Type B pancreatic cell (in vitro differentiated cells): ENCODE measurements at places on chromosomes 3 and 15. TPM values are rescaled to one million over a fixed set of nuclear protein-coding genes. Genes with fewer than 3 reads are reported as not detected.

Gene CHP1
- total RNA-seq, result 89.6 and 114 TPM in 2 replicates

Gene CYP1A2
- total RNA-seq, result 1.6 TPM in 1 of 2 replicates, not detected in the other

Gene TMC3
- total RNA-seq, result 0.07 and 0.10 TPM in 2 replicates

Gene GOLGA6D
- 0.19 TPM in 1 of 2 replicates, not detected in the other for total RNA-seq

Gene HTR3C
- not detected in 2 replicates for total RNA-seq

Gene CLEC3B
- total RNA-seq, result 0.43 and 1.2 TPM in 2 replicates

Gene MASP1
- 1.6 and 1.7 TPM in 2 replicates for total RNA-seq

GRCh38 chr3:106242781-106243180 lies 374.0 kb upstream of the CBLB start:
- no peak overlapping the region for H3K27ac ChIP-seq
- no peaks in the 10 kb centered on the region for H3K36me3 ChIP-seq
- H3K4me1 ChIP-seq, result peaks cover 9% of the 10 kb centered on the region
- no peak for DNase-seq
- H3K4me3 ChIP-seq, result no peak overlapping the region

DNA sequence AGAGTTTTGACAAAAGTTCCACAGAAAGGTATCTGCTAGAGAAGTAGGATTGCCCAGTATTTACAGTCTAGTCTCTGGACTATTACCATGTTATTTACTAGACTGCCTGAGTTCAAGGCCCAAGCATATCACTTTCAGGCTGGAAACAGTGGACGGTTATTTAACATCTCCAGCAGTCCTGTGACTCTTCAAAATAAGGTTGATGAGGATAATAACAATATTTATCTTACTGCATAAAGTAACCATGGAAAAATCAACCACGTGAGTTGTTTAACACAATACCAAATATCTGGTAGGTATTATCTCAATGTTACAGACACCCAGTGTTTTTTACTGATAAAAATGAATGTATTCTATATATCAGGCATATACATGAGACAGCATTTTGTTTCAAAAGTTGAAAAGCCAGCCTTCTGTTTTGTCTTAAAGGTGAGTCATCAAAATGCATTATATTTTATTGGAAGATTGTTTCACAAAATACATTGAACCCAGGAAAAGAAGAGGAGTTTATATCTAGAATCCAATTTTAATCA lies 535.8 kb downstream of the TBL1XR1 start:
- H3K4me1 ChIP-seq, result peaks cover 17% of the 10 kb centered on the region
- no peaks in the 10 kb centered on the region for H3K27me3 ChIP-seq
- no peak for DNase-seq
- no peaks in the 10 kb centered on the region for H3K36me3 ChIP-seq
- no peak overlapping the region for H3K4me3 ChIP-seq
- no peak overlapping the region for H3K27ac ChIP-seq

- H3K27me3 ChIP-seq, result no peaks in the 10 kb centered on the region
- no peak overlapping the region for H3K27ac ChIP-seq
- peaks cover 4% of the 10 kb centered on the region for H3K4me1 ChIP-seq
Measured at GRCh38 chr3:149881879-149882278, 68.9 kb downstream of the RNF13 start.

GRCh38 chr15:98484914-98485313 lies 163.4 kb upstream of the IGF1R start:
- no peaks in the 10 kb centered on the region for H3K36me3 ChIP-seq
- no peak overlapping the region for H3K27ac ChIP-seq
- peaks cover 16% of the 10 kb centered on the region for H3K4me1 ChIP-seq
- DNase-seq, result no peak
- H3K4me3 ChIP-seq, result no peak overlapping the region

- peaks cover 12% of the 10 kb centered on the region for H3K27me3 ChIP-seq
- DNase-seq, result no peak
- H3K4me1 ChIP-seq, result no peaks in the 10 kb centered on the region
- H3K36me3 ChIP-seq, result no peaks in the 10 kb centered on the region
- H3K27ac ChIP-seq, result no peak overlapping the region
Measured at GRCh38 chr3:13166243-13167063, 93.2 kb upstream of the IQSEC1 start.

DNA sequence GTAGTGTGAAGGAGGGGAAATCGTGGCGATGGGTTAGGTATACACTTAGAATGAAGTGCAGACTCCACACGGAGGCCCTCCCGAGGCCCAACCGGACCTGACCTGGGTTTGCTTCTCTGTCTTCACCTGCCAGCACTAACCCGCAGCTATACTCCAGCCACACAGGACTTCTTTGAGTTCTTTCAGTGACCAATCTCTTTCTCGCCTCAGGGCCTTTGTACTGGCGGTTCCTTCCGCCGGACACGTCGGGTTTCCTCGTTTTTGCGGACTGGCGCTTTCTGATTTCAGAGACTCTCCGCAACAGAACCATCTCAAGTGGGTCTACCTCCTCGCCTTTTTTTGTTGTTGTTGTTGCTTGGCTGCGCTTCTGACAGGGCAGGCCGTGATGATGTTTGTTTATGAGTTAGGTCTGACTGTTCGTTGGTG lies at the start of gene NEIL1:
TSS of gene NEIL1 (plus strand) at position 244 of the 426 bp plus-strand sequence. CDS start 1,867 bp downstream, outside the sequence.
- no peak for DNase-seq
- H3K4me3 ChIP-seq, result peak within 1 kb of the TSS; percentile 85
- no peaks in the 10 kb centered on the region for H3K4me1 ChIP-seq

DNA sequence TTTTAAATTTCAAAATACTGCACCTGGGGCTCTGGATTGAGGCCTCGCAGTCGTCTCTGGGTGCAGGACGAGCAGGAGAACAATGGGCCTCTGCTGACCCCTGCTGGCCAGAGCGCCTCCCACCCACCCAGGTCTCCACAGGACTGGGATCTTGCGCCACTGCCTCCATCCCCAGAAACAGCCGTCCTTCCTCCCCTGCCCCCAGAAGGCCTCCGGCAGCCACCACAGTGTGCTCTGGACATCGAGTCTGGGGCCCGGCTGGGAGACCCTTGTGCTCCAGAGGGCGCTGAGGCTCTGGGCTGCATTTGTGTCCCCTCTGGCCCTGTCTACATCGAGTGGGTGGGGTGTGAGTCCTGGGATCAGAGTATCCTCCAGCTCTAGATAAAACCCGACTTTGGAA lies 6.7 kb upstream of the ACSBG1 start:
- H3K4me3 ChIP-seq, result no peak overlapping the region
- no peak overlapping the region for H3K27ac ChIP-seq
- H3K27me3 ChIP-seq, result peaks cover 3% of the 10 kb centered on the region
- H3K36me3 ChIP-seq, result no peaks in the 10 kb centered on the region
- H3K4me1 ChIP-seq, result peaks cover 12% of the 10 kb centered on the region
- DNase-seq, result peak; percentile 87

GRCh38 chr3:177182352-177182751 lies 14.9 kb downstream of the TBL1XR1 start:
- peaks cover 45% of the 10 kb centered on the region for H3K36me3 ChIP-seq
- H3K27ac ChIP-seq, result no peak overlapping the region
- DNase-seq, result no peak
- no peaks in the 10 kb centered on the region for H3K27me3 ChIP-seq

GRCh38 chr3:112357930-112358780 lies 25.2 kb downstream of the CD200 start:
- no peak overlapping the region for H3K4me3 ChIP-seq
- no peak overlapping the region for H3K27ac ChIP-seq
- H3K27me3 ChIP-seq, result no peaks in the 10 kb centered on the region
- no peaks in the 10 kb centered on the region for H3K4me1 ChIP-seq

DNA sequence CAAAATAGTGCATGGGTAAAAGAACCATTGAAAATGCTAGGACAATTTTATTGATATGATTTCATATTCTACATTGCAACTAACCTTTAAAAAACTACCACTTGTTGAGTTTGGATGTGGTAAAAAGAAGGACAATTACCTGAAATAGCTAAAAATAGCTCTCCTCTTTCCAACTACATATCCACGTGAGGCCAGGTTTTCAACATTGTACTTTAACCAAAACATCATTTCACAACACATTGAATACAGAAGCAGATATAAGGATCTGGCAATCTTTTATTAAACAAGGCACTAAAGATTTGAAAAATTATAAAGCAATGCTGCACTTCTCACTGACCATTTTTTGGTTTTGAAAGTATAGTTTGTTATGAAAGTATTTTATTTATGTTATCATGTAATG lies 28.1 kb upstream of the MRPL3 start:
- H3K4me3 ChIP-seq, result no peak overlapping the region
- H3K4me1 ChIP-seq, result no peaks in the 10 kb centered on the region
- no peaks in the 10 kb centered on the region for H3K36me3 ChIP-seq
- no peak for DNase-seq

DNA sequence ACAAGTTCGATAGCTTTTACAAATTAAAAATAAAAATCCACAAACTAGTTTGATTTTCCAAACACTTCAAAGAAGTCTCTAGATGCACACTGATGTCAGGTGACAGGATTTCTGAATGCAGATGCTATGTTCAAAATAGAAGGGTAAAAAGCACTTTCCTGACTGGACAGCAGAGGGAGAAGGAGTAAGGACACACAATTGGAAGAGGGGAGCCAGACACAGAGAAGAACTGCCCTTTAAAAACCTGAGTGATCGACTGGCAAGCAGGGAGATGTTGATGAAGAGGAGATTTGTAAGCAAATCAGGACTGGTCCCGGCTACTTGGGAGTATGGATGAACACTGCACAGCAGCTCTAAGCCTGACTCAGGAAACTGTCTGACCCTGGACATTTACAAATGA lies 612.8 kb downstream of the MAGI1 start:
- H3K4me3 ChIP-seq, result no peak overlapping the region
- H3K27ac ChIP-seq, result no peak overlapping the region
- no peak for DNase-seq
- no peaks in the 10 kb centered on the region for H3K27me3 ChIP-seq

DNA sequence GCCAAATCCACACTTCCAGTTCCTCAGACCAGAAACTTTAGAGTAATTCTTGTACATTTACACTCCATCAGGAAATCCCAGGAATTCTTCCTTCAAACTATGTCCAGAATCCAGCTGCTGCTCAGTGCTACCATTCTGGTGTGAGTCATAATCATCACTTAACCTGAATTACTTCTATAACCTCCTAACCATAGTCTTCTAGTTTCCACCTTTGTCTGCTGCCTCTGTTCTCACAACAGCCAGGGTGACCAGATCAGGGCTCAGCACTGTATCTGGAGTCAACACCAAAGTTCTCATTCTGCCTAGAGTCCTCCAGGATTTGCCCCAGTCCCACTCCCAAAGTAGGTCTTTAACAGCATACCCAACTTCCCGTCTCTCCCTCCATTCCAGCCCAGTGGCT lies 3.4 kb downstream of the CLDND1 start:
- H3K27ac ChIP-seq, result no peak overlapping the region
- no peaks in the 10 kb centered on the region for H3K27me3 ChIP-seq
- no peak overlapping the region for H3K4me3 ChIP-seq
- no peak for DNase-seq

- peak overlapping the region; percentile 73 for H3K27ac ChIP-seq
- H3K27me3 ChIP-seq, result no peaks in the 10 kb centered on the region
- peak overlapping the region; percentile 71 for H3K4me3 ChIP-seq
- DNase-seq, result no peak
Measured at GRCh38 chr3:193816656-193817311, 223.8 kb downstream of the OPA1 start.

DNA sequence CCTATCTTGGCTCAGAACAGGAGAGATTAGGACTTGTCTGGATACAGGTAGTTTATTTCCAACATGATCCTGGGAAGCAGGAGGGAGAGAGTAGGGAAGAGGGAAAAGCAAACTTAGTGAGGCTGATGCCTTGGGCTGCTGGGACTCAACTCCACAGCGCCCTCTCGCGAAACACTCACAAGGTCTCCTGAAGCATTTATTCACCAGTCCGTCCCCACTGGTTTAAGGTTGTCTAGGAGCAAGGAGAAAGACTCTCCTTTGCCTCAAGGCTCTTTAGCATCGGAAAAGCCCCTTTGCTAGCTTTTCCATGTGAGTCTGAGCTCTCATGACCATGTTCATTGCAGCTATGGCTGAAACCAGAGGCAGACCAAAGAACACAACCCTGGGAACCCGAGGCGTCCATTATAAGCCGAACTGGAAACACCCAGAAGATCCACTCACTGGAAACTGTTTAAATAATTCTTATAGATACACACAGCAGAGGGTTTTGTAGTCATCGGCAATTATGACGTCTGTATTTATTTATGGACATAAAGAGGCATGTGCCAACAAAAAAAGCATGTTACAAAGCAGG lies 244.5 kb downstream of the CD47 start:
- peak overlapping the region; percentile 55 for H3K4me3 ChIP-seq
- H3K27ac ChIP-seq, result peak overlapping the region; percentile 29
- H3K27me3 ChIP-seq, result peaks cover 6% of the 10 kb centered on the region
- peaks cover 4% of the 10 kb centered on the region for H3K36me3 ChIP-seq
- no peak for DNase-seq
- peaks cover 11% of the 10 kb centered on the region for H3K4me1 ChIP-seq

DNA sequence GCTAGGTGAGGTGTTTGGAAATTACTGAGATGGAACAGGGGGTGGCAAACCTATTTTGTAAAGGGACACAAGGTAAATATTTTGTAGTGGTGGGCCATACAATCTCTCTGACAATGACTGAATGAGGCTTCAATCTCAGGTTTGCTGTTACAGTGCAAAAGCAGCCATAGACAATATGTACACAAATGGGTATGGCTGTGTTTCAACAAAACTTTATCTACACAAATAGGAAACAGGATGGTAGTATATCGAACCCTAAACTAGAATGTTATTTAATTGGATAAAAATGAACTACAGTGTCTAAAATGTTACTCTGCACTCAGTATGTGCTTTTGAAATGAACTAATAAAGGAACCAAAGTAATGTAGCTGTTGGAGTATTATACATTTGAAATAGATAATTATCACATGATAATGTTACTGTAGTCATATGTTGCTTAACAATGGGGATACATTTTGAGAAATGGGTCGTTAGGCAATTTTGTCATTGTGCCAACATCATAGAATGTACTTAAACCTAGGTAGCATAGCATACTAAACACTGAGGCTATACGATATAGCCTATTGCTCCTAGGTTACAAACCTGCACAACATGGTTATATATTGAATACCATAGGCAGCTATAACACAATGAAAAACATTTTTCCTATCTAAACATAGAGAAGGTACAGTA lies 495.2 kb upstream of the TBL1XR1 start:
- peaks cover under 1% of the 10 kb centered on the region for H3K36me3 ChIP-seq
- no peak overlapping the region for H3K27ac ChIP-seq
- H3K27me3 ChIP-seq, result no peaks in the 10 kb centered on the region

GRCh38 chr3:110710603-110711002 lies 361.0 kb upstream of the NECTIN3 start:
- H3K4me1 ChIP-seq, result no peaks in the 10 kb centered on the region
- no peak for DNase-seq
- H3K27me3 ChIP-seq, result no peaks in the 10 kb centered on the region
- no peak overlapping the region for H3K4me3 ChIP-seq
- H3K27ac ChIP-seq, result no peak overlapping the region
- H3K36me3 ChIP-seq, result peaks cover 3% of the 10 kb centered on the region

- H3K27me3 ChIP-seq, result peaks cover 3% of the 10 kb centered on the region
- no peak overlapping the region for H3K27ac ChIP-seq
- peaks cover 12% of the 10 kb centered on the region for H3K4me1 ChIP-seq
- no peak for DNase-seq
- H3K4me3 ChIP-seq, result no peak overlapping the region
Measured at GRCh38 chr15:101445562-101446517, 43.7 kb downstream of the PCSK6 start.
